AG04449 (cell line): ENCODE measurements at places on chromosomes 7 and 10.

DNA sequence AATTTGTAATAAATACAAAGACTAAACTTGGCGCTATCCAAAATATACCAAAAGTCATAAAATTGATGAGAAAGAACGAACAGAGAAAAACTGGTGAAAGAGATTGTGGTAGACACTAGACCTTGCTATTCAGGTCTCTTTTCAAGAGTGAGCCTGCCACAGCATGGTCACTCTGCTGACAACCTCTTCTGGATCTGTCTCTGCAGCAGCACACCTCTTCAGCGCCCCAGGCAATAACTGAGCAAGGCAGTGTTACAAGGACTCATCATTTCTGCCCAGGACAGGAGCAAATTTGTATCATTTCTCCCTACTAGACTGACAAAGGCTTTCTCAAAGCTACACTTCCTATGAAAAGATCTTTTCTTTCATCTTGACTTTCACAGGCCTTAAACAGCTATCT lies 976.0 kb downstream of the DNAJB9 start:
- no peak for DNase-seq

GRCh38 chr10:49166484-49167400 lies 21.4 kb downstream of the TMEM273 start:
- DNase-seq, result no peak

- DNase-seq, result no peak
These were observed 283.3 kb downstream of the PPP1R3A start for GRCh38 chr7:113635492-113635891.

- no peak for DNase-seq
These were observed 27.7 kb upstream of the CSGALNACT2 start for GRCh38 chr10:43110338-43111071.

DNA sequence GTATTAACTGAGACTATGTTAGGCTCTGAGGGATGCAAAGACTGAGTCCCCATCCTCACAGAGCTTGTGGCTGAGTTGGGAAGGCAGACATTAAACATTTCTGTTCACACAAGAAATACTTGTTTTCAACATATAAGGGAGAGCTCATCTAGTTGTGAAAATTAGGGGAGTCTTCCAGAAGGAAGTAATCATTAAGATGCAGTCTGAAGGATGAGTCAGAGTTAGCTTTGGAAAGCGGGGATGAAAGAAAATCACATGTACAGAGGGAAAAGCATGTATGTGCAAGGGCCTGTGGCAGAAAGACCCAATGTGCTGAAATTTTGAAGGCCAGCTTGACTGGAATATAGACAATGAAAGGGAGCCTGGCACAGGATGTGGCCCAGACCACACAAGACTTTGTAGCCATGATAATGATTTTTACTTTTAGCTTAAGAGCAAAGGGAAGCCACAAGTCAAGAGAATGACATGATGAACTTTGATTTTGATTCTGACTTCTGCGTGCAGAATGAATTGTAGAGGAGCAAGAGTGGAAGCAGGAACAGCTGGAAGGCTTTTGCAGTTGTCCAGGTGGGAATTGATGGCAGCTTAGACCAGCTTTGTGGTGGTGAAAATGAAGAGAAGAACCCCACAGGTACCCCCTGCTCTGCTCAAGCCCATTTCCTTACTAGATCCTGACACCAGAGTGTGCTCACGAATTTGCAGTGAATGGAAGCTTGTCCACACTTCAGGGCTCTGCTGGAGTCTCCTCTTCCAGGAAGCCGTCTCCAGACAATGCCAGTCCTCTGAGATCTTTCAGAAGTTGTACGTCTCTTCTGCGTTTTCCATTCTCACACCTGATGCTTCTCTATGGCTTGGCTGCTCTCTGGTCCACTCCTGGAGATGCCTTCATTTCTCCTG lies 115.6 kb downstream of the ATXN7L1 start:
- DNase-seq, result no peak

GRCh38 chr10:20091698-20092097 lies 275.5 kb downstream of the PLXDC2 start:
- no peak for DNase-seq

GRCh38 chr10:111338805-111339204 lies 262.0 kb downstream of the ADRA2A start:
- no peak for DNase-seq

DNA sequence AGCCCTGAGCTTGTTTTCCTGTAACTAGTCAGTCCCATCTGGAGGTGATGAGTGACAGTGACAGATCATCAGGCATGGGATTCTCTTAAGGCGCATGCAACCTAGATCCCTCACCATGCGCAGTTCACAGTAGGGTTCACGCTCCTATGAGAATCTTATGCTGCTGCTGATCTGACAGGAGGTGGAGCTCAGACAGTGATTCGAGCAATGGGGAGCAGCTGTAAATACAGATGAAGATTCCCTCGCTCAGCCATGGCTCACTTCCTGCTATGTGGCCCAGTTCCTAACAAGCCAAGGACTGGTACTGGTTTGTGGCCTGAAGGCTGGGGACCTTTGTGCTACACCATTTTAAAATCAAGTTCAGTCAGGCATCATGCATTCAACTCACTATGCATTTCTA lies 221.7 kb downstream of the KIAA1217 start:
- DNase-seq, result no peak
